ENCODE measurements at places on chromosomes 11 and 22.

DNA sequence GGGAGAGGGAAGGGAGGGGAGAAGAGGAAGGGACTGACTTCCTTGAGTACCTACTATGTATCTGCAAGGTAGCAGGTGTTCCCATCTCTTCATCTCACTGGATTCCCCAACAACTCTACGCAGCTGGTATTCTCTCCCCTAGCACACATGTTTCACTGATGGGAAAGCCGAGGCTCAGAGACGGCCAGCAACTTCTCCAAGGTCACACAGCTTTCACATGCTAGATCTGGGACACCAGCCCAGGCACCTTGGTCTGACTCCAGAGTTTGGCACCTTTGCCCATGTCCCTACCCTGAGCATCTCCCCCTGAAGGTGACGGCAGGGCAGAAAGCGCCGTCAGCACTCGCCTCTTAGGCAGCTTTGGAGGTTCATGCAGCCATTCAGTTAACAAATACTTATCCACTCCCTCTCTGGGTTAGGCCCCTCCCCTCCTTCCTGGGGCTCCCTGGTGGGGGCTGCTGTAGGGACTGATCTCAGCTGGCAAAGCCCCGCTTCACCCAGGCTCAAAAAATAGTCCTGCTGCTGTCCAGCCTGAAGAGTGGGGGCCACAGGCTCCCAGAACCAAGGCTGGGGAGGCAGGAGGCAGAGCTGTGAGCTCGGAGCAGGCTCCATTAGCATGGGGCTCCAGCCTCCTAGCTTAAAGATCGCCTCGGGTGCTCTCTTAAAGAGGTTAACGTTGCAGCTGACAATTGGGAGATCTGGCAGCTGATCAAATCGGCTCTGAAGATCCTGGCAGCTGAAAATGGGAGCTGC, 79.4 kb downstream of the IGLL1 start:
- no peak for DNase-seq

GRCh38 chr11:100760744-100761143, 73.7 kb downstream of the ARHGAP42 start:
- DNase-seq = no peak

DNA sequence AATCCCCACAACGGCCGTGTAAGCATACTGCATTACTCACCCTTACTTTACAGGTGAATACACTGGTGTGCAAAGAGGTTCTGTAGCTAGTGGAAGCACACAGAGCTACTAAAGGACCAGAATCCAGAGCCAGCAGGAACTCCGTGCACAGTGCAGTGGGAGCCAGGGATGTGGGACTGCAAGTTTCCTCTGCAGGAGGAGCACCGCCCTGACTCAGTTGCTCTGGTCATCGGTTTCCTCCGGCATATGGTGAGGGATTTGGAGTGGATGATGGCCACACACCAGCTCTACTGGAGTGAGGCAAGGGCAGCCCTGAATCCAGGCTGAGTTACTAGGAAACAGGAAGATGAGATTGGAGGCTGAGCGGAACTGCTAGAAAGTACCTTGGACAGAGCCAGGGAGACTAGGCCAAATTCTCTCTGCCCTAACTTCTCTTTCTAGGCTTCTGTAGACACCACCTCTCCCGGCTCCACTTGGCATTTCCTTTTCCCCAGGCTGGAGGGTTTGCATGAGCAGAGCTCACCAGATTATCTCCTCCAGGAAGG, 18.2 kb upstream of the C22orf42 start:
- DNase-seq = no peak

DNA sequence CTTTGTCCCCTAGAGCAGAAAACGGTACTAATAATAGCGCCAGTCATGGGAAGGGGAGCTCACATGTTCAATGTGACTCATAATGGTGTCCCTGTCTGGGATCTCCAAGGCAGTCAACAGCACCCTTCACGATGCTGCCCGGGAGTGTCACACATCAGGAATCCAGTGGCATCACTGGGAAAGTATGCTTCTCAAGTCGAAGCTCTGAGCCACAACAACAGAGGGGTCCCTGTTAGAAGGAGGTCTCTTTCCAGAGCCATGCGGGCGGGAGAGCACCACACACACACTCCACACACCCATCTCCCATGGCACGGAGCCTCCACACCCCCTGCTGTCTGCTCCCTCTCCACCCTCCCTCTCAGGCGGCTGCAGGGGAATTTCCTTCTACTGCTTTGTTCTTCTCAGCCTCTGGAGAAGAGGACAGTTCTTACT, 119.7 kb downstream of the ETS1 start:
- DNase-seq = no peak

GRCh38 chr11:116513894-116514293, 258.9 kb downstream of the BUD13 start:
- DNase-seq = no peak

DNA sequence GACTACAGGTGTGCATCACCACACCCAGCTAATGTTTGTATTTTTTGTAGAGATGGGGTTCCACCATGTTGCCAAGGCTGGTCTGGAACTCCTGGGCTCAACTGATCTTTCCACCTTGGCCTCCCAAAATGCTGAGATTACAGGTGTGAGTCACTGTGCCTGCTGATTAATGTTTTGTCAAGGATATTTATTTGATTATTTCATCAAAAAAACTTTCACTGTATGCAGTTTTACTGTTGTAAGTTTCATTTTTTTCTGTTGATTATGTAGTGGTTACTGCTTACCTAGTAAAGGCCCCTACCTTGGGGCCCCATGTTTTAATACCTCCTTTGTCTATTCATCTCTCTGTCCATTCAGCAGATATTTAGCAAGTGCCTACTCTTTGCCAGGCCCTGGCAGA, 16.7 kb upstream of the FAM168A start:
- no peak for DNase-seq

GRCh38 chr22:46033256-46034200, 56.6 kb upstream of the WNT7B start:
- no peak for DNase-seq

DNA sequence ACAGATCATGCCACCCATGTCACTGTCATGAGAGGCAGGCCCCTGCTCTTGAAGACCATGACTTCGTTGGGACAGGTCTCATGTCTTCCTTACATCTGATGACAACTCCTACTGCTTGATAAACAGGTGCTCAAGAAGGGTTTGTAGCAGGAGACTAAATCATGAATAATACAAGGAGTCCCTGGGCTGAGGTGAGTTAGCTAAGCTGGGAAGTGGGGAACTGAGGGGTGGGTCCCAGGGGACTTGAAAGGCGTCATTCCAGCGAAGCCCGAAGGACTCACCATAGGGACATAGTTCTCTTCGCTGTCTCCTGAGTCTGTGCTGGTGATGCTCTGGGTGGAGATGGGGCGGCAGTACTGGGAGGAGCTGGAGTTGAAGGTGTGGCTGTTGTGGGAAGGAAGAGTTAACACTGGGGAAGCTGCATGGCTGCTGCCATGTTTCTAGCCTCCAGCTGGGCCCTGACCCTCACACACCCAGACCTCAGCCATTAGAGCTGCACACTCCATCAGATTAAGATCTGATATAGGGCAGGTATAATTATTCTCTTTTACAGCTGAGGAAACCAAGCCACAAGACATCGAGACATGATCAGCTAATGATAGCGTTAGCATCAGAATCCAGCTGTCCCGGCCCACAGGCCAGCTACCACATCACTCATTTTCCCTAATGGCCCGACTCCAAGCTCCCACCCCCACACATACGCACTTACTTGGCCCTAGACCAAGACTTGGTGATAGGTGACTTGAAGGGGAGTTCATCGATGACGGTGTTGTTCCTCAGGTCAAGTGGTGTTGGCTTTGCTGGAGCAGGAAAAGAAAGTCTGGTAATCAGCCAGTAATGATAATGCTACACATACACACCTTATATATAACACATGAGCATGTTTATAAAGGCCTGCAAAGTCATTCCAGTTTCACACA, 32.9 kb downstream of the USP35 start:
- DNase-seq = no peak

DNA sequence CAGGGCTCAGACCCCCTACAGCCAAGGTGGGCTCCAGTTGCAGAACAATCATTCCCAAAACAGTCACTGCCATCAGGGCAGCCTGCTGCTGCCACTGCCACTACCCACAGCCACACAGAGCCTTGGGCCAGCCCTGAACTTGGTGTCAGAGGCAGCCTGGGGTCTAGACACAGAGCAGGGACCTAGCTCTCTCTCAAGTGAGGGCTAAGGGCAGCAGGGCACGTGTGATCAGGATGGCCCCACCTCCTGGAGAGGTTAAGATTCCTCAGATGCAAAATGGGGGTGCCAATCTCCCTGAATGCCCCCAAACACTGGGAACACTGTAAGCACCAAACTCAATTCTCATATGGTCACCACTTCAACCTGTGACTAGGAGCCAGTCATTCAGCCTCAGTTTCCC, 15.6 kb downstream of the CABP7 start:
- no peak for DNase-seq

DNA sequence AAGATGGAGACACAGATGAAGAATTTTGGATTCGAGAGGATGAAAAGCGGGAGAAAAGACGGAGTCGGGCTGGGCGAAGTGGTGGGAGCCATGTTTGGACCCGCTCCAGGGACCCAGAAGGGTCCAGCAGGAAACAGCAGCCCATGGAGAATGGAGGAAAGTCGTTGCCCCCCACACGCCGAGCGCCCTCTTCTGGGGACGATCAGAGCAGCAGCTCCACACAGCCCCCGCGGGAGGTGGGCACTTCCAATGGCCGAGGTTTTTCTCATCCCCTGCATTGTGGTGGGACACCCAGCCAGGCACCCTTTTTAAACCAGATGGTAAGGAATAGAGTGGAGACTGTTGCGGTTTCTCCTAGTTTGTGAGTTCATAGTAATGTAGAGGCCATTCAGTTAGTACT, 22.8 kb upstream of the SLC25A18 start:
- no peak for DNase-seq
